ENCODE measurements at places on chromosomes 3 and 15. TPM values are rescaled to one million over a fixed set of nuclear protein-coding genes. Genes with fewer than 3 reads are reported as not detected.

The PARP3 gene
- total RNA-seq, result 9.7 TPM

The PHLDB2 gene
- not detected for total RNA-seq

The NOX5 gene
- not detected for total RNA-seq

The GOLGA8J gene
- total RNA-seq, result not detected

The USP13 gene
- 13.3 TPM for total RNA-seq

GRCh38 chr15:58594898-58595297 lies 154.6 kb downstream of the ADAM10 start:
- DNase-seq, result no peak

- peak; percentile 79 for DNase-seq
Measured at GRCh38 chr15:78422571-78423340, 15.3 kb upstream of the IREB2 start.

GRCh38 chr3:140145528-140145927 lies 210.5 kb downstream of the CLSTN2 start:
- DNase-seq, result no peak

DNA sequence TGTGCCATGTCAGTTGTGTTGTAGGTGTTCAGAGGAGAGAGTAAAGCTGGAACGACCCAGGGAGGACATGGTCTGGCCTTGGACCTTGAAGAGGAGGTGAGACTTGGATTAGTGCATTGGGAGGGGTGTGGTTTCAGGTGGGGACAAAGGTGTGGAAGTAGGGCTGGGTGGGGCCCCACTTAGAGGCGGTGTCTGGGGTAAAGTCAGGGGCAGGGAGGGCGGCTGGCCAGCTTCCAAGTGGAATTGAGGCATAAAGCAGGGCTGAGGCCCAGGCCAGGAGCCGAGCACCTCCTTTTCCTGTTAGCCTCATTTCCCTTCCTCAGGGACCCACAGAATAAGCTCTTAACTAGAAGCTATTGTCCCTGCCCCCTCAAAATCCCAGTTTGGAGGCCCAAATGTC lies 36.2 kb upstream of the FLNB start:
- no peak for DNase-seq

- DNase-seq, result no peak
Measured at GRCh38 chr3:64490180-64490724, 197.5 kb downstream of the ADAMTS9 start.

DNA sequence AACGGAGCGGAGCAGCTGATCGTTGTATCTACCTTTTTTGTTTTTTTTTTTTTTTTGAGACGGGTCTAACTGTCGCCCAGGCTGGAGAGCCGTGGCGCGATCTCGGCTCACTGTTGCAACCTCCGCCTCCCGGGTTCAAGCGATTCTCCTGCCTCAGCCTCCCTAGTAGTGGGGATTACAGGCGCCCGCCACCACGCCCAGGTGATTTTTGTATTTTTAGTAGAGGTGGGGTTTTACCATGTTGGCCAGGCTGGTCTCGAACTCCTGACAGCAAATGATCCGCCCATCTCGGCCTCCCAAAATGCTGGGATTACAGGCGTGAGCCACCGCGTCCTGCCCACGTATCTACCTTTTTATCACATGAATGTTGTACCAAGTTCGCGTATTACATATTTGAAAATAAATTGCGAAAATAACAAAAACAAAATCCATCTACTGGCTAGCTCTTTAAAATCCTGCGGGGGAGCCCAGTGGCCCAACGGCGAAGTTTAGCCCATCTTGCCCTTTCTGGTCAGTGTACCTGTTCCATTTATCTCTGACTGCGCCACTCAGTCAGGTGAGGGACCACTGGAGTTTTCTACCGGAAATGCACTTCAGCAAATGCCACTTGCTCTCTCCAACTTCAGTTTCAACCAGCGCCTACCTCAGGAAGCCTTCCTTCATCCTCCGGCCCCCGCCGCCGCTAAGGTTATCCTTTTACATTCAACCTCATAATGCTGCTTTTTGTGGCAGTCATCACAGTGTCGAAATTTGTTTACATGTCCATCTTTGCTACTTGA lies 1.2 kb upstream of the EIF3J start:
- no peak for DNase-seq

- no peak for DNase-seq
Measured at GRCh38 chr15:36079021-36079420, 500.4 kb upstream of the CDIN1 start.
